ENCODE measurements at places on chromosomes 11 and 22. TPM values are rescaled to one million over a fixed set of nuclear protein-coding genes. Genes with fewer than 3 reads are reported as not detected.

Gene ACTN3
- 15.1 TPM for polyA plus RNA-seq

- DNase-seq = no peak
- no peak overlapping the region for H3K27ac ChIP-seq
- no peaks in the 10 kb centered on the region for H3K4me1 ChIP-seq
- H3K27me3 ChIP-seq = peaks cover 2% of the 10 kb centered on the region
- H3K4me3 ChIP-seq = no peak overlapping the region
Observed at GRCh38 chr22:23485490-23485889, 94.6 kb downstream of the IGLL1 start.

GRCh38 chr11:64447831-64448598 lies 89.1 kb downstream of the RPS6KA4 start:
- DNase-seq = peak; percentile 64
- peak overlapping the region; percentile 57 for H3K4me3 ChIP-seq
- H3K4me1 ChIP-seq = peaks cover 17% of the 10 kb centered on the region
- no peaks in the 10 kb centered on the region for H3K36me3 ChIP-seq
- peak overlapping the region; percentile 65 for H3K27ac ChIP-seq
- H3K27me3 ChIP-seq = no peaks in the 10 kb centered on the region

Gene HORMAD2
- polyA plus RNA-seq = not detected

GRCh38 chr11:122033631-122034030 lies 82.4 kb downstream of the BLID start:
- DNase-seq = no peak
- no peaks in the 10 kb centered on the region for H3K27me3 ChIP-seq
- H3K4me3 ChIP-seq = no peak overlapping the region
- H3K27ac ChIP-seq = no peak overlapping the region

Gene BAIAP2L2
- polyA plus RNA-seq = 0.23 TPM

DNA sequence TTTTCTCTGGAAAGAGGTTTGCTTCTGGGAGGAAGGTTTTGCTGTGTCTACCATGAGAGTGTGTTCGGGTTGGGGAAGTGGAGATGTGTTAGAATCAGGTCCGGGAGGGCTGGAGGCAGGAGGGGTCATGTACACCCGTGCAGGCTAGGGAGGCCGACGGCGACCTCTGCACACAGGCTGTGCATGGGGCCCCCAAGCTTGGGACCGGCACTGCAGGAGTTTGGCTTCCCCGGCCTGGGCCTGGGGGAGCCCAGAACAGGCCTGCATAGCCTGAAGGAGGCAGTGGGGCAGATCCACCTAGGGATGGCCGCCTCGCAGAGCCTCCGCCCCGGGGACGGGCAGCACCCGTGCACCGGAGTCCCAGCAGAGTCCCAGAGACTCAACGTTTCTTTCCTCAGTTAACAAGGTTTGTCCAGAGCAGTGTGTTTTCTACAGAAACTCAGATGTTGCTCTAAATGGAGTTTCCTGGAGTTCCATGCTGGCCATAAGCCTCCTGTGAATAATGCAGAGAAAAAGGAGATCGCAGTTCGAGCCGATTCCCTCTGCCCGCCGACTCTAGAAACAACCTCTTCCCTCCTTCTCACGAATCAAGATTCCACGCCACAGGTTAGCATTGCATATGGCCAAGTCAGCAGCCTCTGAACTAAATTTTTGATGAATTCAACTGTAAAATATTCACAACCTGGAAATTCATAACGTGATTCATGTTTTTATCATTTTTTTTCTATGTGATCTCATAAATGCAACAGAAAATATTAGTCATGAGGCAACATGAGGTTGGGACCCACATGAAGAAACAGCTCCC lies 427.3 kb downstream of the BRD1 start:
- no peaks in the 10 kb centered on the region for H3K4me1 ChIP-seq
- no peak overlapping the region for H3K27ac ChIP-seq
- no peaks in the 10 kb centered on the region for H3K36me3 ChIP-seq

DNA sequence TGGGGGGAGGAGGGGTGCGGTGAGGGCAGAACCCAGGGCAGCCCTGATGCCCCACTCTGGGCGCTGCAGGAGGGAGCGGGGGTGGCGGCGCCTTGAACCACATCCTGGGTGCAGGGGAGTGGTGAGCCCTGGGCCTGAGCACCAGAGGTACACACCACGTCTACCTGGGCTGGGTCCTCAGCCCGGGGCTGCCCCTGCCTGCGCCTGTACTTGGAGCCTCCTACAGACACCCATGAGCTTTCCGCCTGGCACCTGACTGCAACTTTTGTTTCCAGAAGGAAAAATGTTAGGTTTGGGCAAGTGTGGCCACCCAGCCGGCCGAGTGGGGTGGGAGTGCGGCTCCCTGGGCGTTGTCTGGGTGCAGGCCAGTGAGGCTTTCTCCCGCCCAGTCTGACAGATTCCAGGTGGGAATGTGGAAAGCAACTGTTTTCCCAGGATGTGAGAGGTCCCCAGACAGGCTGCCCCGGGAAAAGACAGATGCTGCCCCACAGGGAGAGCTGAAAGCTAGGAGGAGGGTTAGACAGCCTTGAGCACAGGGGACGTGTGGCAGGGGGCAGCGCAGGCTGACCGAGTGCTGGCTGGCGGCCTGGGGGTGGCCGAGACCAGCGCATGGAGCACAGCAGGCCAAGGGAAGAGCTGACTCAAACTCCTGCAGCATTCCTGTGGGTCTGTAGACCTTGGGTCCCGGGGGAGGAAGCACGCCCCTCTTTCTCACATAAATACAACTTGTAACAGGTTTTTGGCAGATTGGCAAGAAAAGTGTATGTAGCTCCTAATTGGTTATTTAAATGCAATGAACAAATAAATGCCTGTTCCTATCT lies 44.1 kb downstream of the GNB1L start:
- H3K27me3 ChIP-seq = no peaks in the 10 kb centered on the region
- H3K4me3 ChIP-seq = no peak overlapping the region
- no peaks in the 10 kb centered on the region for H3K36me3 ChIP-seq
- no peak overlapping the region for H3K27ac ChIP-seq

Gene PAMR1
- polyA plus RNA-seq = 0.91 TPM

DNA sequence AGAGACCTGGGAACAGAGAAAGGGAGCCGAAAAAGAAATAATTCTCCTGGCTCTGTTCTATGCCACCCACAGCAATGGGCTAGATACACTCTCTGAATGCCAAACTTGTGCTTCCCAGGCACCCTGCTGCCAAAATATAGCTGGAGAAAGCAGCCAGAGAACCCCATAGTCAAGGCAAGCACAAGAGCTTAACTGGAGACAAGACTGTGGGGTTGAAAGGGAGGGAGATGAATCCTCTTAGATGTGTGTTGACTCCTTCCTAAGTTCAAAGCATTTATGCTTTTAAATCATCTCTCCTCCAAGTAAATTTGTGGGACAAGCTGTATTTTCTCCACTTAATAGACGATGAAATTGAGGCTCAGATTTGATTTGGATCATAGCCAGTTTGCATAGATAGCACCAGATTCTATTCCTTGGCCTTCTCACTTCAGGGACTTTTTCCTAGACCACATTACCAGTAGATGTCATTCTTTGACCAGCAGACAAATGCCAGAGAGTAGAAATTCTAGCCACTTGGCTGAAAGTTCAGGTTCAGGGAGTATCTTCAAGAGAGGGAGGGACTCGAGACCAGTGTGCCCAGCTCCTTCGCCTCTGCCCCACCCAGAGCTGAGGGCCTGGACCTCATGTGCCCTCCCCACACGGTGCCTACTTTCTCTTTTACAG lies 16.5 kb upstream of the ETS1 start:
- H3K4me3 ChIP-seq = no peak overlapping the region
- DNase-seq = no peak
- H3K36me3 ChIP-seq = no peaks in the 10 kb centered on the region
- H3K27ac ChIP-seq = peak overlapping the region; percentile 34
- H3K4me1 ChIP-seq = peaks cover 5% of the 10 kb centered on the region

GRCh38 chr22:46828323-46828900 lies 66.0 kb downstream of the TBC1D22A start:
- peaks cover 6% of the 10 kb centered on the region for H3K36me3 ChIP-seq
- DNase-seq = no peak
- no peak overlapping the region for H3K27ac ChIP-seq

Gene LRRC32
- polyA plus RNA-seq = 16.7 TPM

GRCh38 chr11:10351765-10352641 lies 47.1 kb downstream of the ADM start:
- no peaks in the 10 kb centered on the region for H3K36me3 ChIP-seq
- peaks cover 34% of the 10 kb centered on the region for H3K4me1 ChIP-seq
- H3K4me3 ChIP-seq = no peak overlapping the region
- H3K27me3 ChIP-seq = no peaks in the 10 kb centered on the region
- H3K27ac ChIP-seq = peak overlapping the region; percentile 83

DNA sequence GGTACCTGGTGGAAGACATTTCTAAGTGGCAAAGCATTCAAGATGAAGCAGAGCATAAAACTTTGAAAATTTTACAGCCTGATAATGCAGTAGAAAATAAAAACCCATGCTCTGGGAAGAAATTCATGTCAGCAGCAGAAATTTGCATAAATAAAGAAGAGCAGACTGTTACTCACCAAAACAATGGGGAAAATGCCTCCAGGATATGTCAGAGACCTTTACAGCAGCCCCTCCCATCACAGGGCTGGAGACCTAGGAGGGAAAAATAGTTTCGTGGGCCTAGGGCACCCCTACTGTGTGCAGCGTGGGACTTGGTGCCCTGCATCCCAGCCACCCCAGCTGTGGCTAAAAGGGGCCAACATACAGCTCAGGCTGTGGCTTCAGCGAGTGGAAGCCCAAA lies 5.4 kb upstream of the DKK3 start:
- no peak overlapping the region for H3K27ac ChIP-seq
- no peaks in the 10 kb centered on the region for H3K4me1 ChIP-seq
- no peak for DNase-seq
- no peaks in the 10 kb centered on the region for H3K36me3 ChIP-seq

DNA sequence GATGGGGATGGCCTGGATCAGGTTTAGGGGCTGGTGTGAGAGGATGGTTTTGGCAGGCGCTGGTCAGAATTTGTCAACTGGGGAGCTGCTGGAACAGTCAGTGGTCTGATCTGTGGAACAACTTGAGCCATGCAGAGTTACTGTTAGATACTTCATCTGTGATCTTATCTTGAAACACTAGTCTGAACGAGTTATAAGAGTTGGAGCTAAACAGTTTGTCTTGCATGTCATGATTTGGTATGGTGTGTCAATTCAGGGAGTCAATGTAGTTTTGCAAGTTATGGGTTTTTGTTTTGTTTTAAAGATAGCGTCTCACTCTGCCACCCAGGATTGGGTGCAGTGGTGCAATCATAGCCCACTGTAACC lies 54.1 kb downstream of the ST3GAL4 start:
- H3K4me1 ChIP-seq = no peaks in the 10 kb centered on the region
- H3K4me3 ChIP-seq = no peak overlapping the region
- H3K27me3 ChIP-seq = no peaks in the 10 kb centered on the region
- no peaks in the 10 kb centered on the region for H3K36me3 ChIP-seq
- no peak overlapping the region for H3K27ac ChIP-seq
- DNase-seq = peak; percentile 9
